Omental fat pad (tissue), 4 donors: ENCODE measurements at places on chromosomes 7 and 10.

DNA sequence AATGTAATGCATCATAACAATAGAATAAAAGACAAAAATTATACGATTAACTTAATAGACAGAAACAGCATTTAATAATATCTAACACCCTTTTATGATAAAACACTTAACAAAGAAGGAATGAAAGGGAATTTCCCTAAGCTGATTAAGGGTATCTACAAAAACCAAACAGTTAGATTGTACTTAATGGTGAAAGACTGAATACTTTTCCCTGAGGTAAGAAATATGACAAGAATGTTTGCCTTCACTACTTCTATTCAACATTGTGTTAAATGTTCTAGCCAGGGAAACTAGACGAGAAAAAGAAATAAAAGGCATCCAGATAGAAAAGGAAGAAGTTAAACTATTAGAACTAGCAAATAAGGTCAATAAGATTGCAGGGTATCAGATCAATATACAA lies 276.9 kb downstream of the BAMBI start:
- no peak for DNase-seq

DNA sequence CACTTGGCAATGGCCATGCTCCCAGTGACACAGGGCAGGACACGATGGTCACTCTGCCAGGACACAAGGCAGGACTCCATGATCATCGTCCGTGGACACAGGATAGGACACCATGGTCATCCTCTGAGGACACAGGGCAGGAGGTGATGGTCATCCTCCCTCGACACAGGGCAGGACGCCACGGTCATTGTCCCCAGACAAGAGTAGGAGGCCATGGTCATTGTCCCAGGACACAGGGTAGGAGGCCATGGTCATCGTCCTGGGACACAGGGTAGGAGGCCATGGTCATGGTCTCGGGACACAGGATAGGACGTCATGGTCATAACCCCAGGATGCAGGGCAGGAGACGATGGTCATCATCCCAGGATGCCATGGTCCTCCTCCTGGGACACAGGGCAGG lies 289.2 kb downstream of the TCERG1L start:
- no peak for DNase-seq

- no peak for DNase-seq
Measured at GRCh38 chr7:159094919-159095915, 49.5 kb downstream of the VIPR2 start.

DNA sequence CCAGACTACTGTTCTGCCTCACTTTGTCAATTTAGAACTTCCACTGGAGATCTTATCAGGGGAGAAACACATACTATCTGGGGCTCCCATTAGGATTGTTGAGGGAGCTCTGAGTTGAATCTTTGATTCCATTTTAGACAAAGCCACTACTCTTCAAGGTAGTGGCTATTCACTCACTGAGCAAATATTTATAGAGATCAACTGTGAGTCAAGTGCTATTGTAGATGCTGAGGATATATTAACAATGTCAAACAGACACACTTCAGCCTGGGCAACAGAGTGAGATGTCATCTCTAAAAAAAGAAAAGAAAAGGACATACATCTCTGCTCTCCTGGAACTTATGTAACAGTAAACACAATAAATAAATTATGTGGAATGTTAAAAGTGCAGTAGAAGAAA lies 315.3 kb downstream of the PTEN start:
- DNase-seq, result no peak

GRCh38 chr7:24777806-24778205 lies 20.5 kb upstream of the GSDME start:
- DNase-seq, result no peak

DNA sequence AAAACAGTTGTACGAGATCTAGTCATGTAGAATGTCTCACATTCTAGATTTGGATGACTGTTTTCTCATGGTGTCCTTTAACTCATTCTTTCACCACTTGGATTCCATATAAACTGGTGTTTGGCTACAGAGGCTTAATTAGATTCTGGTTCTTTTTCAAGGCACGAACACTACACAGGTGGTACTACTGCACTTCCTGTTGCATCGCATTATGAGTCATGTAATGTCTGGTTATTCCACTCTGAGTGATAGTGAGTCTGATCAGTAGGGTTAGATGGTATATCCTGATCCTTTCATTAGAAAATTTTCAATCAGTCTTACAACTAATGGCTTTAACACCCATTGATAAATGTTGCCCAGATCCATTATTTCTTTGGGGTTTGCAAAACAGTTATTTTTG lies 11.2 kb upstream of the AKAP9 start:
- DNase-seq, result no peak

DNA sequence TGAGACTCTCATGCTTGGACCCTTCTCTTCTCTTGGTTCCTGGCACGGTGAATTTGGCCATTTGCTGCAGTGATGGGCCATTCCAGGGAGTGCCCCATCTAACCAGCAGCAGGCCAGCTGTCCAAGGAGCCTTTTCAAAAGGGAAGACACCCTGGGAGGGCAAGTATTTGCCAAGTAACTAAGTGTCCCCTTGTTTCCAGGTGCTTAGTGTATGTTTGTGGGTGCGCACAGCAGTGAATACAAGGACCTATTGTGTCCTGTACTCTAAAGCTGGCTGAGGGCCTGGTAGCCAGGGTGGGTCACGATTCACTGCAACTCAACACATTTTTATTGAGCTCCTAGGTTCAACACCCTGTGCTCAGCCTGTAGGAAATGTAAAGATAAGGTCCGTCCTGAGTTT lies 348.8 kb downstream of the RNLS start:
- no peak for DNase-seq

DNA sequence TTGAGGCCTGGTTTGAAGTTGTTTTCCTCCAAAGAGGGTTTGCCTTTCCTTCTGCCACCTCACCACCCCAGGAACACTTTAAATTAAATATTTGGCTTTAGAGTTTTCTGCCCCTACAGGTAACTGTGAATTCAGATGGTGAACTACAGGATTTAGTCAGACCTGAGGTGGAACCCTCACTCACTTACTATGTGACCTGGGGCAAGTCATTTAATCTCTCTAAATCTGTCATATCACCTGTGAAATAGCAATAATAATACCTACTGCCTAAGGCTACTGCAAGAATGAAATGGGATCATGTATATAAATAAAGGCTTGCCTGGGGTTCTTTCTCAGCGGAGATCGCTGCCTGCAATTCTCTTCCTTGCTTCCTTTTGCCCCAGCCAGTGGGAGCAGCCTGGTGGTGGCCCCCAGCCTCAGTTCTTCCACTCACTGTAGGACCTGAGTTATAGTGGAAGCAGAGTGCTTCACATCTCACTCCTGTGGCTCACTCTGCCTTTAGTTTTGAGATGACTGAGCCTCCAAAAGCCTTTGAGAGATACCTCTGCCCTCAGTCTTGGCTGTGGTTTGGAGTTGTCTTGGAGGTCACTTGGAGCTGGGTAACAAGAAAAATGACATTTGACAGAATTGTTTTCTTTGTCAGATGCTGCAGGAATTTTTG lies 6.1 kb upstream of the ANKRD2 start:
- no peak for DNase-seq

- DNase-seq, result no peak
Measured at GRCh38 chr10:16565604-16566003, 43.9 kb upstream of the C1QL3 start.

GRCh38 chr7:12896316-12896715 lies 208.9 kb downstream of the ARL4A start:
- DNase-seq, result no peak

DNA sequence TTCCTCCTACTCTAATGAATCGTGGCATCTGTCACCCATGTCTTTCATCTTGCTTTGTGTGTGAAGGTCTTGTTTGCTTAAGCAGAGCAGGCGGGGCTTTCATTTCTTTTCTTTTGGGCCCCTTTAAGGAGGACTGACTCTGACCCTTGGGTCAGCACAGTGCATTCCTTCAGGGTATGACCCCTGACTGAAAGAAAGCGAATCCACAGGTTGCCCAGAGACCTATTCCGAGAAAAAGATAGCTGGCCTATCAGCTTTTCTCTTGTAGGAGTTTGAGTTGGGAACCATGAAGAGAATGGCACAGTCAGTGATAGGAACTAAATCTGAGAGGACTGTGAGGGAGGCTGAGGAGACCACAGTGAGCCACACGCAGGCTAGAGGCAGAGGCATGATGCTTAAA lies 193.2 kb upstream of the CDCA7L start:
- DNase-seq, result no peak

GRCh38 chr7:42964849-42965805 lies 33.0 kb downstream of the MRPL32 start:
- no peak for DNase-seq

GRCh38 chr7:17774716-17775288 lies 165.5 kb downstream of the SNX13 start:
- DNase-seq, result no peak
